ENCODE measurements at places on chromosomes 1 and 21.

- no peak for DNase-seq
Observed at GRCh38 chr1:44596511-44596910, 77.8 kb downstream of the TMEM53 start.

DNA sequence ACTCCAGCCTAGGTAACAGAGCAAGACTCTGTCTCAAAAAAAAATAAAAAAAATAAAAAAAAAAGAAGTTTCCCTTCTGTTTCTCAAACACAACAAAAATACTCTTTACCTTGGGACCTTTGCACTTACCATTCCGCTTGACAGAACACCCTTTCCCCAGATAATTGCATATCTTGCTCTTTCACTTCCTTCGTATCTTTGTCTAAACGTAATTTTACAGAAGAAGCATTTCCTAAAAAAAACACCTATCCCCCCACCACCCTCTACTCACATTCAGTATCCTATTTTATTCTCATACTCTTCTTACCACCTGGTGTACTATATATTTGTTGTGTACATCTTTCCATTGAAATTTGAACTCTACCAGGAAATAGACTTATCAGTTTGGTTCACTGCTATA, 32.7 kb downstream of the ASH1L start:
- no peak for DNase-seq

DNA sequence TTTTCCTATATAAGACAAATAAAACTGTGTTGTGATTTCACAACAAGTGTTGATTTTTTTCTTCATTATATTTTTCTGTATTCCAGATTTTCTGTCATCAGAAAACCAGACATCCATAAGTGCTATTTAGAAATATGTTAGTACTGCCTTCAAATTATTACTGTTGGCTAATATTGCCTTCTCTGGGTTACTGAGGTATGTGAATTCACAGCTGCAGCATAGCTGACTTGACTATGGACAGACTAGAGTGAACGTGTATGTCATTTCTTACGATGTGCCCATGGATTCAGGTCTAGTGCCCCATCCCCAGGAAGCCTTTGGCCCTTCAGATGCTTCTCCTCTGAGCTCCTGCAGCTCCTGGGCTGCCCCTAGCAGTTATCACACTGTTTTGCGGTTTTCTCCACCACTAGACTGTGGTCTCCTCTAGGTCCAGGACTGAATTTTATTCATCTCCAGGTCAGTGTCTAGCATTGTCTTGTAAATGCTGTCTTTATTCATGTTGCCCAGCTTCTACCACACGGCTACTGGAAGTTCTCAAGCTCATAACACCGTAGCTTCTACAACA, 118.5 kb downstream of the FGGY start:
- no peak for DNase-seq

GRCh38 chr21:46622226-46622625, 13.2 kb upstream of the PRMT2 start:
- DNase-seq: no peak

GRCh38 chr1:98500324-98500723, 161.2 kb upstream of the SNX7 start:
- no peak for DNase-seq

- no peak for DNase-seq
Observed at GRCh38 chr1:64302971-64303370, 99.5 kb downstream of the UBE2U start.

DNA sequence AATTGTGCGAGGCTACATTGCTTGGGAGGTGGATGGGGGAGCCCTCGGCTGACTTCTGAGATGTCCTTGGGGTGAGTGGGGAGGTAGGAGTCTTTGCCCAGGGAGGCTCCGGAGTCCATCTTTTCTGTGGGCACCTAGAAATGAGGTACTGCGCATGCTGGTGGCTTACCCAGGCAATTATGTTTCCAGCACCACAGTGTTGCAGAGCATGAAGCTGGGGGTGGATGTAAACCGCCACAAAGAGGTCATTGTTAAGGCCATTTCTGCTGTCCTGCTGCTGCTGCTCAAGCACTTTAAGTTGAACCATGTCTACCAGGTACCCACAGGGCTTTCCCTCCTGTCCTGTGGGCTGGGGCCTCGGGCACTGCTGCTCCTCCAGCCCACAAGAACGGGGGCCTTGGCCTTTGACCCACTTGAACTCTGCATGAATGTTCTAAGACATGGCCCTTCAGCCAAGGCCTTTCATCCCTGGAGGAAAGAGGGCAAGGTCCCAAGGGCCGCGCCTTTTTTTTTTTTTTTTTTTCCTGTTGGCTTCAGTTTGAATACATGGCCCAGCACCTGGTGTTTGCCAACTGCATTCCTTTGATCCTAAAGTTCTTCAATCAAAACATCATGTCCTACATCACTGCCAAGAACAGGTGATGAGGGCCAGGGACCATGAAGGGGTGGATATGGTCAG, 14.6 kb downstream of the STRIP1 start:
- DNase-seq: no peak

DNA sequence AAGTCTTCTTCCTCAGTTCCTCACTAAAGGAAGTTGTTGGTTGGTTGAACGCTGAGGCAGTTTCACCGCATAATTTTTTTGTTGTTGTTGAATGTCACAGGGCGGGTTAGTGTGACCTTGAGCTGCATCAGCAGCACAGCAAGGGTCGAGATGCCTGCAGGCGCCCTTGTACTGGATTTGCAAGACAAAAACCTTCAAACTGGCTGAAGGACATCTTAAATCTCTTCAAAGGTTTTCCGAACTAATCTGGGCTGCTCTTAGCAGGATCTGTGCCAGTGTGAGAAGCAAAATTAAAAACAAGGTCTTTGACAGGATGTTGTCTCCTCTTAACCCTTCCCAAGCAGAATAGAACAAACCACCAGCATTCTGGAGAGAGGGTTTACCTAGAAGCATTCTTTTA, 59.4 kb downstream of the NRIP1 start:
- no peak for DNase-seq

DNA sequence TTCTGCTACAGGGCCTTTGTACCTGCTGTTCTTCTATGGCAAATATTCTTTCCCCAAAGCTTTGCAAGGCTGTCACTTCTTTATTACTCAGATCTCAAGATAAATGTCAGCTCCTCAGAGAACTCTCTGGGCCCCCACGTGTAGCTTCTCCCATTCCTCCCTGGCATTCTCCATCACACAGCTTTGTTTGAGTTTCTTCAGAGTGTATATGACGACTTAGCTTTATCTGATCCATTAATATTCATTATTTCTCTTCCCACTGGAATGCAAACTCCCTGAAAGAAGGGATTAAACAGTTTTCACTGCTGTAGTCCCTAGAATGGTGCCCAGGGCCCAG, 174.6 kb upstream of the EDN2 start:
- no peak for DNase-seq

DNA sequence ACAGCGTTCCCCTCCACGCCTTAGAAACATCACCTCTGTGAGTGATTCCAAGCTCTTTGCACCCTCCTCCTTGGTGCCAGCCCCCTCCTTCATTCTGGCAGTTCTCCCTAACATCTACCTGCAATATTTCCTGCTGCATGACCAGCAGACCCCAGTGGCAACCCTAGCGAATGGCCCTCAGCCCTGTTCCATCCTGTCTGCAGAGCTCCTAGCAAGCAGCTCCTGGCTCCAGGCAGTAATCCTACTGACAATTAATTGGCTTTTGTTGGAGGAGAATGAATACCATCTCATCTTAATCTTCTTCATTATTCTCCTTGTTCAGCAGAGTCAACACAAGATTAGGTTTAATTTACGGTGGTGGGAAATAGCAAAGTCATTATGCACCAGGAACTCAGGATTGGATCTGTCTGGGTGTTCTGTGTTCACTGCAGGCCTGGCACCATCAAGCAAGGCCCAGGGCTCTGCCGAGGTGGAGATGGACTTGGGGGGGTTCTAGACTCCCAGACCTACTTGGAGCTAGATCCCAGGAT, 12.4 kb downstream of the FBXO2 start:
- DNase-seq: no peak

DNA sequence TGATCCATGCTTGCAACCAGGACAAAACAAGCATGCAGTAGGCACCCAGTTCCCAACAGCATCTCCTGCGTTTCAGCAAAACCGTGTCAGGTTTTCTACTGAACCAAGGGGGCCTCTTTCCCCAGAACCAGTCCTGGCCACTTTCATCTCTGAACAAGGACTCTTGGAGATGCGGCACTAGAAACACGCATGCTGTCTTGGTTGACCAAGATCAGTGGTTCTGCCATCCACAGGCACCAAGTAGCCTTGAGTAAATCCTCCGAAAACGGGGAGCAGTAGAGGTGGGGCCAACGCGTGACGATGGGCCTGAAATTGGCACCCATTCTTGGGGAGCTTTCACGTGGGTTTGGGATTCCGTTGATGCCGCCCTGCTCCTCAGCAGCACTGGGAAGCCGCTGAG, 62.5 kb upstream of the AJAP1 start:
- no peak for DNase-seq

- no peak for DNase-seq
Observed at GRCh38 chr1:210438928-210439841, 110.5 kb downstream of the HHAT start.

DNA sequence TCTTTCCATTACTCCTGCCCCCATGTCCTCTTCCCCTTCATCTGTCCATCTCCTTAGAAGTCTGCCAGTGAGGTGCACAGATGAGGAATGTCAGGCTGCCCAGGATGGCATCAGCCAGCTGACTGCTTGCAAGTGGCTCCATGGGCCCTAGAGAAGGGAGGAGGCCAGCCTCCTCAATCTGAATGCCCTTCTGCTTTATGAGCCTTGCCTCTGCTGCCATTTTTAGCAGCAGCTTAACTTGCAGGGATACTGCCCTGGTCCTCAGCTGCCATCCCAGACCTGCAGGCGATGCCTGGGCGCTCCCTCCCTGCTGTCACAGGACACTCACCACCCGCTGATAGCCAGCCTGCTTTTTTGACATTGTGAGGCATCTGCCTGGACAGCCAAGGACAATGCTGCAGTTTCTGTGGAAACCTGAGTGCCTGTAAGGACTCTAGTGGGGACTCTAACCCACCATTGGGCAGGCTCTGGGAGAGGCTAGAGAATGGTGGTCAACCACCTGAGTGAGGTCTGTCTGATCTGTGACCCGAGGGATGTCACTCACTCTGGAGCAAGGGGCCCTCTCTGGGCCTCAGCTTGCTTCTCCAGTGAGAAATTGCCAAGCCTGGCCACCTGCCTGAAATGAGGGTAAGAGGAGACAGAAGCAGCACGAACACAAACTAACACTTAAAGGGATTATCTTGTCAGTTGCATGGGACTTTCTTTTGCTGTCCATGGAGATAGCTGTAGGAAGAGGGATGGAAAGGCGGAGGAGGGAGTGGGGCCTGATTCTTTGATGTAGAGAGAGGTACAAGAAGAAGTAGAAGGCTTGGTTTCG, 185.0 kb downstream of the MIS18A start:
- no peak for DNase-seq

All from NCI-H1436 (cell line).